Aortic smooth muscle cell (primary cell): ENCODE measurements at places on chromosomes 6 and 20. TPM values are rescaled to one million over a fixed set of nuclear protein-coding genes. Genes with fewer than 3 reads are reported as not detected.

Gene ISM1
- 0.06 and 0.66 TPM in 2 replicates for total RNA-seq

Gene POLR1C
- total RNA-seq: 20.0 and 26.4 TPM in 2 replicates

Gene TPBG
- 25.4 and 33.7 TPM in 2 replicates for total RNA-seq

Gene KHDC1L
- total RNA-seq: not detected in 2 replicates

Gene CCN2
- total RNA-seq: 194 and 639 TPM in 2 replicates

Gene RSPO3
- total RNA-seq: 0.06 and 0.13 TPM in 2 replicates

Gene BTN1A1
- under 0.01 TPM in 1 of 2 replicates, not detected in the other for total RNA-seq

Gene BPI
- total RNA-seq: 0.50 and 0.79 TPM in 2 replicates

Gene TNF
- not detected in 2 replicates for total RNA-seq

Gene TPMT
- total RNA-seq: 17.7 and 19.0 TPM in 2 replicates

Gene SLC17A3
- not detected in 2 replicates for total RNA-seq

Gene APOM
- 1.5 and 1.8 TPM in 2 replicates for total RNA-seq
